Type B pancreatic cell (in vitro differentiated cells): ENCODE measurements at places on chromosomes 6 and 20. TPM values are rescaled to one million over a fixed set of nuclear protein-coding genes. Genes with fewer than 3 reads are reported as not detected.
A peak's percentile ranks its signal among the peaks of the same experiment; 100 is the strongest.

- no peak overlapping the region for H3K4me3 ChIP-seq
- no peaks in the 10 kb centered on the region for H3K4me1 ChIP-seq
- no peaks in the 10 kb centered on the region for H3K27me3 ChIP-seq
- H3K36me3 ChIP-seq, result no peaks in the 10 kb centered on the region
- DNase-seq, result no peak
Measured at GRCh38 chr6:20302168-20302567, 89.9 kb upstream of the MBOAT1 start.

DNA sequence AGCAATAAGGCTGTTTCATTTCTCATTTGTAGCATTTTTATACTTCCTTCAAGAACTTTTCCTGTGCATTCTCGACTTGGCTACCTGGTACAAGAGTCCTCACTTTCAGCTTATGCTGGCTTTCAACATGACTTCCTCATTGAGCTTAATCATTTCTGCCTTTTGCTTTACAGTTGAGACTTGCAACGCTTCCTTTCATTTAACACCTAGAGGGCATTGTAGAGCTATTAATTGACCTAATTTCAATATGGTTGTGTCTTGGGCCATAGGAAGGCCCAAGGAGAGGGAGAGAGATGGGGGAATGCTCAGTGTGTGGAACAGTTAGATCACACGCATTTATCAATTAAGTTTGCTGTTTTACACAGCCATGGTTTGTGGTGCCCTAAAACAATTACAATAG, 37.2 kb downstream of the SLC22A2 start:
- no peaks in the 10 kb centered on the region for H3K4me1 ChIP-seq
- no peaks in the 10 kb centered on the region for H3K36me3 ChIP-seq
- DNase-seq, result no peak
- H3K4me3 ChIP-seq, result no peak overlapping the region

GRCh38 chr6:130218134-130218533, 4.6 kb downstream of the SAMD3 start:
- H3K27ac ChIP-seq, result no peak overlapping the region
- H3K4me1 ChIP-seq, result no peaks in the 10 kb centered on the region

DNA sequence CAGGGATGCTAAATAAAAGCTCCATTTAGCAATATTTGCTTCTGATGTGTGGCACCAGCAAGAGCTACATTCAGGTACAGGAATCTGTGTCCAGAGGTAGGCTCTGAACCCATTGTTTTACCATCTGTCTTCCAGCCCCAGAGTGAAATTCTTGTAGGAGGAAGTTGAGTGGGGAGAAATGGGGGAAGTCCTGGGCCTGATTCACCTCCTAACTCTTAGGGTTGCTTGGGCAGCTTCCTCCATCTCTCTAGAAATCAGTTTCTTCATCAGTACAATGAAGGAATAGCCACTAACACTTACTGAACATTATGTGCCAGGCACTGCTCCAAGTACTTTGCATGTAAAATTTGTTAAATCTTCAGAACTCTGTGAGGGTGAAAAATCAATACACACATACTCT, 35.1 kb upstream of the TSPYL1 start:
- H3K27ac ChIP-seq, result no peak overlapping the region
- no peak overlapping the region for H3K4me3 ChIP-seq
- H3K4me1 ChIP-seq, result peaks cover 13% of the 10 kb centered on the region
- H3K27me3 ChIP-seq, result no peaks in the 10 kb centered on the region

DNA sequence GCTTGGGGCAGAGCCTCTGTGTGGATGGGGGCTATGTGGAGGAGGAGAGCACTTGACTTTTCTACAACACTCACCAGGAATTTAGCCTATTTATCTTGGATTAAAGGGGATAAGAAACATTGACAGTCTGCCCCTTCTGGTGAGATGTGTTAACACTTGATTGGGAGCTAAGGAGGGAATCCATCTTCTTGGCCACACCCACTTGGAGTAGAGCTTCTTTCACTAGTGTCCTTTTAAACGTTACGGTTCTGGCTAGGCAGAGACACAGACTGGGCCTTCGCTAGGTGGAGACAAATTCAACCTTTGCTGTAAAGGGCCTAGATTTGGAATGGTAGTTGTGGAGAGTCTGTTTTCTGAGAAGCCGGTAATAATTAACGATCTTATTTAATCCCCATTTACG, 15.5 kb upstream of the TPBG start:
- H3K4me1 ChIP-seq, result no peaks in the 10 kb centered on the region
- no peaks in the 10 kb centered on the region for H3K36me3 ChIP-seq
- DNase-seq, result no peak
- no peak overlapping the region for H3K4me3 ChIP-seq

DNA sequence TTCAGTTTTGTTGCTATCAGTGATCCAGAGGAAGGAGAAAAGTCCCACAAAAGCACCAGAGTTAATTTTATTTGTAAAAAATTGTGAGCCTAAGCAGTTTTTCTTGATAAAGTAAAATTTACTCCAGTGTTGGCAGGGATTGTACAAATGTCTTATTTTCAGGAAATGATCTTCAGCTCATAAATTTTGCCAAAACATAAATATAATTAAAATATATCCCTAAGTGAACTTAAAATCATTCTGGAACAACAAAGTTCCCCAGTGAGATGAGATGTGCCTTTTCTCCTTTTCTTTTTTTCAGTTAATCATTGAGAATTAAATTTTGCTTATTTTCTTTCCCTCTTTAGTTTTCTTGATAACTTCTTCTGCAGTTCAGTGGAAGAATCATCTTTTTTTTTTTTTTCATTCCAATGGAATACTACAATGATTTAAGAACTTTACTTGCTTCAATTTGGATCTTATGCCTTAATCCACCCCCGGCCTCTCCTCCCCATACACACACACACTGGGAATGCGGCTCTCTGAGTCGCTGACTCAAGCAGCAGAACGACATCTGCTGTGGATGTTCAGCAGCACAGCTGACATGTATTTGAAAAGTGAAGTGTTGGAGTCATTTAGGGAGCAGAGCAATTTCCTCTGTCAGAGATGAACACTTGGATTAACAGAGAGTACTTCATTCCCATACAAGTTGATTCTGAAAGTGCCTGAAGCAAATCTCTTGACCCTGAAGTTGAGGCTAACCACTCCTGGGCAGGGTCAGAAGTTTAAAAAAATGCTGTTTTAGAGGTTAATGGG, 27.7 kb upstream of the LAMA4 start:
- H3K4me3 ChIP-seq, result peak overlapping the region; percentile 36
- peak overlapping the region; percentile 54 for H3K27ac ChIP-seq
- DNase-seq, result no peak
- H3K4me1 ChIP-seq, result peaks cover 34% of the 10 kb centered on the region

GRCh38 chr6:77036400-77036799, 426.9 kb downstream of the HTR1B start:
- no peaks in the 10 kb centered on the region for H3K4me1 ChIP-seq
- H3K27me3 ChIP-seq, result peaks cover 3% of the 10 kb centered on the region
- H3K27ac ChIP-seq, result no peak overlapping the region

GRCh38 chr6:80566361-80566760, 459.9 kb downstream of the BCKDHB start:
- H3K4me1 ChIP-seq, result no peaks in the 10 kb centered on the region
- no peak overlapping the region for H3K4me3 ChIP-seq
- no peaks in the 10 kb centered on the region for H3K27me3 ChIP-seq
- no peaks in the 10 kb centered on the region for H3K36me3 ChIP-seq
- H3K27ac ChIP-seq, result no peak overlapping the region

- peaks cover 9% of the 10 kb centered on the region for H3K4me1 ChIP-seq
- H3K36me3 ChIP-seq, result peaks cover 4% of the 10 kb centered on the region
- H3K27me3 ChIP-seq, result no peaks in the 10 kb centered on the region
- DNase-seq, result no peak
Measured at GRCh38 chr20:49899541-49900383, 15.6 kb downstream of the SPATA2 start.

- no peaks in the 10 kb centered on the region for H3K27me3 ChIP-seq
- peaks cover 7% of the 10 kb centered on the region for H3K36me3 ChIP-seq
- H3K4me1 ChIP-seq, result no peaks in the 10 kb centered on the region
- H3K4me3 ChIP-seq, result no peak overlapping the region
Measured at GRCh38 chr6:87350516-87350915, 5.9 kb downstream of the C6orf163 start.

- peaks cover 14% of the 10 kb centered on the region for H3K36me3 ChIP-seq
- H3K4me1 ChIP-seq, result peaks cover 18% of the 10 kb centered on the region
- no peaks in the 10 kb centered on the region for H3K27me3 ChIP-seq
- H3K4me3 ChIP-seq, result no peak overlapping the region
- H3K27ac ChIP-seq, result peak overlapping the region; percentile 60
Measured at GRCh38 chr6:158072083-158072721, 90.5 kb downstream of the SYNJ2 start.

DNA sequence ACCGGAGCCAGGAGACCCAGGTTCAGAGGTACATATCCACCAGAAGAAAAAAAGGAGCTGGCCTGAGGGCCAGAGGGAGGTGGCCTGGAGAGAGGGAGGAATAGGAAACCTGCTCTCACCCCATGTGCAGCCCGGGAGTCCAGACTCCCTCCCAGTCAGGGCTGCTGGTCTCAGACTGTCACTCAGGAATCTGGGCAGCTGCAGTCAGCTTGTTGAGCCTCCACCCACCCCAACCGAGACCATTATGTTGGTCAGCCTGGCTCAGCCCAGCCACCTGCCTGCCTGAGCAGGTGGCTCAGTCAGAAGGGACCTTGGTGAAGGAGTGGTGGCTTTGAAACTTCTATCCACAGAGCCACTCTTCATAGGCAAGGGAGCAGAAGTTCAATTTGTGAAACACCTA, 53.3 kb upstream of the EPB41L1 start:
- H3K4me1 ChIP-seq, result peaks cover 34% of the 10 kb centered on the region
- H3K27ac ChIP-seq, result no peak overlapping the region
- no peaks in the 10 kb centered on the region for H3K36me3 ChIP-seq
- no peak overlapping the region for H3K4me3 ChIP-seq

TRAPPC3L gene
- 0.27 and 0.31 TPM in 2 replicates for total RNA-seq

TRIM38 gene
- 6.9 and 16.1 TPM in 2 replicates for total RNA-seq

VARS1 gene
- 89.0 and 104 TPM in 2 replicates for total RNA-seq

SLC9A8 gene
- total RNA-seq, result 8.6 and 9.4 TPM in 2 replicates

BTN1A1 gene
- 0.36 and 1.3 TPM in 2 replicates for total RNA-seq
